KG1 (cell line): ENCODE measurements at places on chromosomes 4 and X.

GRCh38 chr4:73189274-73189810 is 69.3 kb downstream of the ANKRD17 start:
- no peak for DNase-seq

- DNase-seq = no peak
These were observed 664.2 kb upstream of the CPEB2 start for GRCh38 chr4:14337892-14338584.

GRCh38 chr4:151417766-151418376 is 8.9 kb downstream of the FHIP1A start:
- DNase-seq = no peak

- no peak for DNase-seq
These were observed 271.5 kb downstream of the NR3C2 start for GRCh38 chr4:148170408-148171365.

GRCh38 chr4:6377626-6378492 is 94.6 kb downstream of the PPP2R2C start:
- DNase-seq = no peak

GRCh38 chr4:150345207-150345744 is 236.7 kb upstream of the MAB21L2 start:
- no peak for DNase-seq

GRCh38 chr4:118012142-118012541 is 22.1 kb upstream of the NDST3 start:
- DNase-seq = no peak

- no peak for DNase-seq
These were observed 111.4 kb upstream of the KLHL13 start for GRCh38 chrX:118228041-118228440.

DNA sequence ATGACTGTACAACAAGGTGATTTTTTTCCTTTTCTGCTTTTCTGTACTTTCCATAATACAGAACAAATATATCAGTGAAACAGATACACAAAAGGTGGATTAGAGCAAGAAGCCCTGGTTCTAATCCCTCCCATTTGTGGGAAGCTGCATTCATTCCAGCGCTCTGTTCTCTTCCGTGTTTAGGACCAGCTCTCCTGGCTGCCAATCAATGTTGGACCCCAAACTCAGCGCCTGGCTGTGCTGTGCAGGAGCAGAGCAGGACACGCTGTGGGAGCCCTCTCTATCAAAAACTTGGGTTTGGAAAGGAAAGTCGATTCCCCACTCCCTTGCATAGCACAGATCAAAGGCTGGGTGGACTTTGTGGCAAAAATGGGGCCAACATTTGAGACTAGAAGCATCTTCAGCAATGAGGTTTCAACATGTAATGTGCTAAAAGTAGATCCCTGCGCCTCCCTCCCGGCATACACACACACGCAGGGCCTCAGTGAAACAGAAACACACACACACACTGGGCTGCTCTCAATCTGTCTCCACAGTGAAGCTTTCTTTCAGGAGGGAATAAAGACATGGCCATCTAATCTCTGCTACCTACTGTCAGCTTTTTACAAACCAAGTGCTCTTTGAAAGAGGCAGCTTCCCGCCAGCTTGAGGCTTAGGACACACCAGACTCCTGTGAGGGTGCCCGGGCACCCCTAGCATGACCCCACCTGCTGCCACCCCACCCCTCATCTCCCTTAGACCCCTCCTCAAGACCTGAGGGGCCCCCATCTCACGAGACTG is 12.2 kb downstream of the WDR1 start:
- DNase-seq = no peak

- no peak for DNase-seq
These were observed 201.8 kb downstream of the SOWAHB start for GRCh38 chr4:76696109-76696508.

DNA sequence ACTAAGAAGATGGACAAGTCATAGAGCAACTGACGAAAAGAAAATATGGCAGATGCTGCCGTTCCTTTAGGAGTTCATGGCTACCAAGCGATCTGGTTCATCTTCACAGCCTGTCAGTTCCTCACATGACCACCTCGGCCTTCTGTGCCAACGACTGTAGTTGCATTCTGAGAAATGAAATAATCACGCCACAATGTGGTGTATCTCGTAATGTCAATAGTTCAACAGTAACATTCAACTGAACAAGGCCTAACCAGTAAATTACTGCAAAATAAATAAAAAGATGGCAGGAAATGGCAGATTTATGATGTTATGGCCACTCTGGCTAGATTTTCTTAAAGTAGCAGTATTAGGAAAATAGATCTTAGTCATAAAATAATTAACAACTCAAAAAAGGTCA is 4.4 kb downstream of the GPRIN3 start:
- DNase-seq = peak; percentile 15

DNA sequence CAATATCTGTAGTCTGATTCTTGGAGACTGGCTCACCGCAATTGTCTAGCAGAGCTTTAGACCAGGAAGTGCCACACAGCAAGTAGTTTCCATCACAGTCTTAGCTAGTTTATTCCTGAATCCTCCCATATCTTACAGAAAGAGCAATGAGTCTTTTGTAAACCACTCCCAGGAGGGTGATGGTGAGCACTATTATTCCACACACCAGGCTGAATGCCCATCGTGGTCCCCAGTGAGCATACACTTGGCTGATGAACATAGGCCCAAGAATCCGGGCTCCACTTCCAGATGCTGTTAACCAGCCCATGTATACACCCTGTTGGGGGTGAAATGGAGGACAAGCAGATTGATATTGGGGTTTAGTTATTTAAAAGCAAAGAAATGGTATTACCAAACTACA is 39.8 kb downstream of the PLK4 start:
- no peak for DNase-seq

- DNase-seq = no peak
These were observed 33.3 kb upstream of the TMEM184C start for GRCh38 chr4:147583876-147584275.

- no peak for DNase-seq
These were observed 8.2 kb upstream of the EXOSC9 start for GRCh38 chr4:121792966-121793365.

- no peak for DNase-seq
These were observed 564 bp downstream of the PGK1 start for GRCh38 chrX:78104447-78105176.

- peak; percentile 22 for DNase-seq
These were observed at the start of gene SYN1 for GRCh38 chrX:47619486-47620302. Gene SYN1, minus strand, starts transcription at chrX:47619857. Its CDS starts 129 bp downstream, at chrX:47619728.

DNA sequence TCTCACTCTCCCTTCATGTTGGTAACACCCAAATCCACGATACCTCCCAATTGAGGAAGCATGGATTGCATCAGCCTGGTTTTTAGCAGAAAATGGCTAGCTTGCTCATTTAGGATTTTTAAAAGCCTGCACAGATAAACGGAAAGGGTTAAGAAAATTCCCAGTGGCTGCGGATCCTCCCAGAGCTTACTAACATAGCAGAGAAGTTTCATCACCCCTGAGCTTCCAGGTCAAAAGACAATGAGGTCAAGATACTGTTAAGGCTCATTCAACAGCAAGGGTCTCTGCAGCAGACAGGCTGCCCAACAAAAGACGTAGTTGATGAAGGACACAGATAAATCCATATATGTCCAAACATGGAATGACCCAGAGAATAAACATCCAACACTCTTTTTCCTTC is 220.2 kb downstream of the ASMT start:
- no peak for DNase-seq

DNA sequence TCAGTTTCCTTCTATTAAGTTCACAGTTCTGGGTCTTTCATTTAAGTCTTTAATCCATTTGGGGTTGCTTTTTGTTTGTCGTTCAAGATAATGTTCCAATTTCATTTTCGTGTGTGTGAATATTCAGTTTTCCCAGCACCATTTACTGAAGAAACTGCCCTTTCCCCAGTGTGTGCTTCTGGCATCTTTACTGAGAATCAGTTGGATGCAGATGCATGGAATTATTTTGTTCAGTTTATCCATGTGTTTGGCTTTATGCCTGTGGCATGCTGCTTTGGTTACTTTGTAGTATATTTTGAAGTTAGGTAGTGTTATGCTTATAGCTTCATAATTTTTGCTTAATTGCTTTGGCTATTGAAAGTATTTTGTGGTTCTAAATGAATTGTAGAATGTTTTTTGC is 163.8 kb upstream of the HDX start:
- no peak for DNase-seq

GRCh38 chr4:90112715-90113114 is 14.5 kb upstream of the CCSER1 start:
- DNase-seq = no peak

DNA sequence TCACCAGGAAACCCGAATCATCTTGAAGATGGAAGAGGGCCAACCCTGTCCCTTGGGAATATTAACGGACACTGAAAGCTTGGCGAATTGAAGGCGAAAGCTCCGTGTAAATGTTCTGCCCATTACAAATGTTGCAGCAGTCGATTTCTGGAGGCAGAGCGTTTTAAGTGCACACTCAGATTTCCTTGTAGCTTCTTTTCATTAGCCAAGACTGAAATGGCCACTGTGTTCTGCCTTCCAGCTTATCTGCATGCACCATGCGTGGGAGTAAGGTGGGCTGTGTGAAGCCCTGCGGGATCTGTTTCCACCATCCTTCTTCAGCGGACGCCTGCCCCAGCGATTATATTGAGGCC is 1.3 kb downstream of the SMIM20 start:
- no peak for DNase-seq

DNA sequence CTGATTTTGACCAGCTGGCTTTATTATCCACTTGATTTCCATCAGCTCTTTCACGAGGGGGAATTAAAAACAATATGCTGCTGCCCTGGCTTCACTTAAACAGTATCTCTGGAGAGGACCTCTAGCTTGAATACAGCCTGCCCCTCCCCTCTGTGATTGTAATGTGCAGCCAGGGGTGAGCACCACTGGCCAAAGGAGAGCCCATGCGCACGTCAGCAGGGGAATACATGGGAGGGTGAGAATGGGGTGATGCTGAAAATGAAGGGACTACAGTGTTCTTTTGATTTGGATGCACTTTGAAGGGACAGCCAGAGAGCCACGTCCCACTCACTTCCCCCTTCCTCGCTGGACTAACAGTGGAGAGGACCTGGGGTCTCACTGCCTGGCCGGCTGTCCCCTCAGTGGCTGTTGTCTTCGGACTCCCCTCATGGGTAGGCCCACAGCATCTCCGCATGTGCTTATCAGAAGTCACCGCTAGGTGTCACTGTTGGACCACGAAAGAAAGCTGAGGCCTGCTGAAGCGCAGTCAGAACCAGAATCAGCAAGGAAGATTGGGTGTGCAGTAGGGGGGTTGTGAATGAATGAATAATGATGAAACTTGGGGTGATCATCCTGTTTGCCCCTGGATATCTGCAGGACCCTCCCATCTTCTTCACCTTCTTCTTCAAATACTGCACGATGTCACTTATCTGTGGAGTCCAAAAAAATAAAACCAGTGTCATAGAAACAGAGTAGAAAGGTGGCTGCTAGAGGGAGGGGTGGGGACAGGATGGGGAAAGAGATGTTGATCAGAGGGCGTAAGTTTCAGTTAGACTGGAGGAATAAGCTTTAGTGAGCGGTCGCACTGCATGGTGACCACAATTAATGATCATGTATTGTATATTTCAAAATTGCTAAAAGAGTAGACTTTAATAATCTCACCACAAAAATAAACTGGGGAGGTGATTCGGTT is 32.8 kb downstream of the CLCN4 start:
- DNase-seq = peak; percentile 6

- DNase-seq = no peak
These were observed 196.1 kb downstream of the ZNF330 start for GRCh38 chr4:141416677-141417363.

DNA sequence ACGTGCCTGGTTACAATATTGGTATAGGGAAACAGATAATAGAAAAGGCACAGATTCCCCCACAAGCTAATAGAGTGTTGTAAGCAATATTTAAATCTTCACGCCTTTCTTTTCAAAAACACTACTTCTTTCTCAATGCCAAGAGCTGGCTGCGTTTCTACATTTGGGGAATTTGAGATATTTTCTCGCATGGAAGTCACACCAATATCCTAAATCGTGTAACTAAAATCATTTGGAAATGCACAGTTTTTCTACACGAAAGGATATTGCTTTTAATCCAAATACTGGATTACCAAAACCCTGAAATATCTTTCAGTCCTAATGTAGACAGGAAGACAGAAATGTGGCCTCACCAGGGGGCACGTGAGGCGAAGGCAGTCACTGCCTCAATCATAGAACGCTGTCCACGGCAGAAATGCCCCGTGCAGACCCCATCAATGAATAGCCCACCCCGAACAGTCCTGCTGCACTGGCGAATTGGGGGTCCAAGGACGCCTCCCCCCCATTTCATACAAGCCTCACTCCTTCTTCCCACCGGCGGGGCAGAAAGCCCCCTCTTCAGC is 106.6 kb downstream of the NSUN7 start:
- DNase-seq = no peak

- no peak for DNase-seq
These were observed 268.1 kb downstream of the THOC2 start for GRCh38 chrX:123464709-123465108.

GRCh38 chrX:82141942-82142341 is 940.0 kb downstream of the SH3BGRL start:
- no peak for DNase-seq

DNA sequence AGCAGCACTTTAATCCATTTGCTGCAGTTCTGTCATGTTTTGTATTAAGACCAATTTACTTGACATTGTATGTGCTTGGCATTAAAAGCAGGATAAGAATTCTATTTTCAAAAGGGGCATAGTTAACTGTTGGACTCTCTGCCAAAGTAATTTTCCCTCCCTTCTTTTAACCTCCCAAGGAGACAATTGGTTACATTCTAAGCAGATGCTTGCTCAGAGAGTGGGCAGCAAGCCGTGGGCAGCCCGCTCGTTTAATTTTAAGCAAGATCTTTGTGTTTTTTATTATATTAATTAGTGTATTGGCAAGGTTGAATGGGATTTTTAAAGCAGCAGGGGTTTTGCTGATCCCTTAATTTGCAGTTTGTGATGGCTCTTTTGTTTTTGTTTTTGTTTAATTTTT is 37.1 kb upstream of the KLHL8 start:
- no peak for DNase-seq

GRCh38 chrX:119067023-119067739 is 5.6 kb upstream of the CT47C1 start:
- no peak for DNase-seq

- DNase-seq = no peak
These were observed 114.9 kb downstream of the EFHC2 start for GRCh38 chrX:44228621-44229020.
